ENCODE measurements at places on chromosomes 2 and 18.

DNA sequence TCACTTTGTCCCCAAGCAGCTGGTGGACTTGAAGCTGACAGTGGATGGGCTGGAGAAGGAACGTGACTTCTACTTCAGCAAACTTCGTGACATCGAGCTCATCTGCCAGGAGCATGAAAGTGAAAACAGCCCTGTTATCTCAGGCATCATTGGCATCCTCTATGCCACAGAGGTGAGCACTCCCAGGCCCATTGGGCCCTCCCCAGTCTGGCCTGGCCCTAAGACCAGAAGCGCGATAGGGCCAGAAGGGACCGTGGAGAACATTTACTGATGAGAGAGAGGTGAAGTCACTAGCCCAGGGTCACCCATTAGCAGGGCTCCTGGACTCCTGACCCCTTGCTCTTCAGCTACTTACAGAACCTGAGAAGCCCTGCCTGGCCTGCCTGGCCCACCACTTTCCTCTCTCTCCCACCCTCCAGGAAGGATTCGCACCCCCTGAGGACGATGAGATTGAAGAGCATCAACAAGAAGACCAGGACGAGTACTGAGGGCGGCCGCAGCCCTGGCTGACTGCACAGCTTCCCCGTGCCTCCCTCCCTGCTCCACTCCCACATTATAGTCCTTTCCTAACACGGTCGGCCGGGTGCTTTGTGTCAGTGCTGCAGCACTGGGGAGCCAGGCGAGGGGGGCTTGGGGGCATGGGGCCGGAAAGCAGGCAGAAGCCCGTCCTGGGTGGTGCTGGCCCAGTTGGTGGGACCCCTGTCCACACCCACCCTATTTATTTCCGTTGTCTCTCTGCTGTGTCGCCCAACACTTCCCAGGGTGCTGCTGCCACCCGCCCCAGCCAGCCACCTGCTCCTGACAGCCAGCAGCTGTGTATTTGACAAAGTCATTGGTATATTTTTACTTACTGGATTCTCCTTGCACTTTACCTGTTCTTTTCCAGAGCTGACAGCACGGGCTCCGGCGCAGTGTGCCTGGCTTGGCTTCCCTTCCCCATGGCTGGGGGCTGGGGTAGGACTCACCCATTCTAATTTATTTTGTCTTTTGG, 6.6 kb upstream of the TMEM214 start:
- DNase-seq: no peak

DNA sequence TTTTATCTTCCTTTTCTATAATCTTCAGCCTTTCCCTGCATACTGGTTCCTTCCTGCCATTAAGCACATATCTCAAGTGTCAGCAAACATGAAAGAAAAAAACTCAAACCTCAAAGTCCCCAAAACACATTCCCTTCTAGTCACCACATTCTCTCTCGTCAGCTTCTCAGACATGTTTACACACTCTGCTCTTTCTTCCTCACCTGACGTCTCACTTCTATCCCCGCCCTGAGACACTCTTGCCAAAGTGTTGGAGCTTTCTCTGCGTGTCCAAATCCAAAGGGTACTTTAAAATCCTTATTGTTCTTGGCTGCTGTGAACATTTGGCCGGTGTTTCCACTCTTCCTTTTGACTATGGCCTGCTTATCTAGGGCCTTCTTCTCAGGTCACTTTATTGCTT, 47.9 kb downstream of the SOX11 start:
- DNase-seq: no peak

DNA sequence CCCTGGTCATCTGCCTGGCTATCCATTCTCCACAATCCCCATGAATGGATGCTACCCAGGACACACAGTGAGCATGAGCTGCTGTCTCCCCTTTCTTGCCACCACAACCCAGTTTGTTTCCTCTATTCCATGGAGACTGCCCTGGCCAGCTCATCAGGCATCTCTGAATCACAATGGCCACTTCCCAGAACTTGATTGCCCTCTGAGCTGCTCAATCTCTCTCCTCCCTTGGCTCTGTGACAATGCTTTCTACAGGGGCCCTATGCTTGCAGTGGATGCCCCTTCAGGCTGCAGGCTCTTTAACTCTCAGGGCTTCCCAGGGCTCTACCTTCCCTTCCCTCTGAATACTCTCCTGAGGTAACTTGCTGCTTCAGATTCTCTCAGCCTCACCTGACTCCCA, 14.4 kb upstream of the SLC4A5 start:
- DNase-seq: no peak

DNA sequence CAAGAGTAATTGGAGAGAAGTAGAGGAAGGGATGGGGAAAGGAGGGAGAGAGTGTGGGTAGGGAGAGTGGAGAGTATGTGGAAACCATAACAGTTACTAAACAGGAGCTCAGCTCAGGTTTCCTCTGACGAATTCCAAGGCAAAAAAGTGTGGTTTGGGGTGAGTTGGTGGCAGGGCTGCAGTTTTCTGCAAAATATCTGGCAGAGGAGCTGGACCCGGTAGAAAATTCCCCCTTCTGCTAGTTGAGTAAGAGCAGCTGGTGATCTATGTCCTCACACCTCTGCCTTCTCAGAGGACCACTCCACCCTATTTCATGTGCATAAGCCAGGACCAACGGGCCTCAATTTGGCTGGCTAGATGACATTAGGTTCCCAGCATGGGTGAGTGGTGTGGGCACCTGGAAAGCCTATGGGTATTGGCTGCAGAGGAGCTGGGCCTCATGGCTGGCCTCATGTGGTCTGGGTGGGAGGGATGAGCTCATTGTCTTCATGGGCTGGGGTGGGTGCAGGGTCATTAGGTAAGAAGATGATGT, 13.2 kb downstream of the NRP2 start:
- DNase-seq: no peak

DNA sequence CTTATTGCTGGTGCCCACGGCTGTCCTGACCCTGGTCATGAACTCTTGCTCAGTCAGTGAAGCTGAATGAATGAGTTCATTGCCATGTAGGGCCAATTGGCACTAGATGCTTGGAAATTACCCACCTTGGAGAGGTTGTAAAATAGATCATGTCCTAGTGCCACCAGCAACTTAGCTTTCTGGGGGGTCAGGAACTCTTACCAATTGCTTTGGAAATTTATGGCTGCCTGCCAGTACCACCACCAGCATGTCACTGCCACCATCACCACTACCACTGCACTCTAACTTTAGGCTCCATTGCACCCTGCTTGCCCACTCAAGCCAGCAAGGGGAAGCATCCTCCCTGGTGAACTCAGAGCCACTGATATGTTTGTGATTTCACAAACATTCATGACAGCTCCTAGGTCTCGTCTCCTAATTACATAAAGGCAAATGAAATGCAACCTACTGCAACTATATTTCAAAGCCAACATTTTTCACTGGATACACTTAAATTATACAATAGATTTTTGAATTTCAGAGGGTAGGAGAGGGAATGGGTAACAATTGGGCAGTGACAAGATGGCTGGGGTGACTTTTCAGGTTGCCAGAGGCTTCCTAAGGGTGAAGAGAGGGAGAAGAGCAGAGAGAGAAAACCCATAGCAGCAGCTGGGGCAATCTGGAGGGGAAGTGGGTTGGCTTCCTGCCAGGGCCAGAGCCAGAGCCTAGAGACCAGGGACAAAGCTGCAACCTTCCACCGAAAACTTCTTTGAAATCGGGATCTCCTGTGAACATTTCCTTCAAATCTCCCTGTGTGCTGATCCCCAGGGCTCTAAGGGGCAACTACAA, 3.5 kb upstream of the EMILIN1 start:
- peak; percentile 51 for DNase-seq

DNA sequence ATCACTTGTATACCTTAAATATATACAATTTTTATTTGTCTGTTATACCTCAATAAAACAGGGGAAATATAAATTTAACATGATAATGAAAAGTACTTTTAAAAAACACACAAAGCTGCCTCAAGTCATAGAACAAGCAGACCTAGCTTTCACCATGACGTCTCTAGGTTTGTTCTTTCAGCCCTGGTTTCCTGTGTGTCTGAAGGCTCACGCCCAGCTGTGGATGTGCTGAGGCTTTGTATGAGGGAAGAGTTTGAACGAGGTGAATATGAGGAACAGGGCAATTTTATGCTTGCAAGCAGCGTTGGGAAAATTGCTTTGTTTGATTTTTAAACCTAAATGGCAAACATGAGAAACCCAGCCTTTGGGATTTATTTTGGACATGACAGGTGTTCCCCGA, 15.3 kb downstream of the SH3RF3 start:
- peak; percentile 14 for DNase-seq

GRCh38 chr18:70709144-70709543, 420.3 kb downstream of the SOCS6 start:
- DNase-seq: no peak

- no peak for DNase-seq
Observed at GRCh38 chr2:175478096-175478768, 296.7 kb upstream of the ATP5MC3 start.

DNA sequence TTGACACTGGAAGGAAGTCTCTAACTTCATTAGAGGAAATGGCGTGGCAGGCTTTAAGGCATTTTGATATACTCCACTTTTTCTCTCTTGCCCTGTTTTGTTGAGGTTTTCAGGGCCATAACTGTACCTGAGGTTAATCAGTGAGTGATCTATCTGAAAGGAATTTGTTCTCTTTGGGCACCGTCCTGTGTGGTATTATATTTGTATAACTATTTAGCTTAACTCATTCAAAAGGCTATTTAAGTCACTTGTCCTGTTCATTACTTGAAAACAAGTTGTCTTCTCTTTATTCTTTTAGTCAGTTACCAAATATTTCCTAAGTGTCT, 180.4 kb downstream of the NEDD4L start:
- no peak for DNase-seq

DNA sequence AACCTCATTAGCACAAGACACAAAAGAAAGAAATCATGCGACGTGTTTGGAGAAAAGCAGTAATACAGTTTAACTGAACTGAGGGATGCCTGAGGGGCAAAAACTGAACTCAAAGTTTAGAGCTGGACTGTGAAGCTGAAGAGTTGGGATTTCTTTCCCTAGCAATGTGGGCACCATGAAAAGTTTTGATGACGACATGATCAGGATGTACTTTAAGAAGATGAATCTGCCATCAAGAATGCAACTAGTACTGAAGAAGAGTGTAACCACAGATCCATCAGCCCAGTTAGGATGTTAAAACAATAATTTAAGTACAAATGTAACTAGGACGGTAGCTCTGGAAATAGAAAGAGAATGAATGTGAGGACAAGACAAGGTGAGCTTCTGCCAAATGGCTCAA, 196.2 kb downstream of the VWC2L start:
- no peak for DNase-seq

GRCh38 chr2:63053081-63053888, 2.7 kb downstream of the OTX1 start:
- peak; percentile 7 for DNase-seq

DNA sequence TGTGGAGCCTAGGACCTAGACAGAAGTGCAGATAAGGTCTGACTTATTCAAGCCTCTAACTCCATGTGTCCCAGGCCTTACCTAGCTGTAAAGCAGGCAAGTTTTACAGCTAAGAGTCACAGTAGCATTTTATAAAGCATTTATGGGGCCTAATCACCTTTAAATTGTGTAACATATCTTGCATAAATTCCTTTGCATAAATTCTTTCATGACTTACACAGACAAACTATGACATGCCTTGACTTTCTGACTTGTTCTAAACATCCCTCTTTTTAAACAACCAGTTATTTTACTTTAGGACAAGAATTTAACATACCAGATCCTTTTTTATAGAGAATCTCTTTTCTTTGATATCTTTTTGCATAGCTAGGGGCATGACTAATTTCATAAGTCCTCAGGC, 1257.8 kb upstream of the NRXN1 start:
- DNase-seq: no peak

GRCh38 chr18:12278215-12278671, 24.1 kb downstream of the CIDEA start:
- DNase-seq: no peak

DNA sequence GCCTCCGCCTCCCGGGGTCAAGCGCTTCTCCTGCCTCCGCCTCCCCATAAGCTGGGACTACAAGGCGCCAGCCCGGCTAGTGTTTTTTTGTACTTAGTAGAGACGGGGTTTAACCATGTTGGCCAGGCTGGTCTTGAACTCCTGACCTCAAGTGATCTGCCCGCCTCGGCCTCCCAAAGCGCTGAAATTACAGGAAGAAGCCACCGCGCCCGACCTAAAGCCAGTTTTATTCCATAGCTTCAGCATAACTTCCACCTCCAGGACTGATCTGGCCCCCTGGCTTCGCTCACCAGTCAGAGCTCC, 783 bp upstream of the TXNL4A start:
- DNase-seq: peak; percentile 21

GRCh38 chr2:118988706-118989105, 46.7 kb downstream of the MARCO start:
- DNase-seq: no peak

- no peak for DNase-seq
Observed at GRCh38 chr2:207477896-207478295, 51.9 kb upstream of the CREB1 start.

DNA sequence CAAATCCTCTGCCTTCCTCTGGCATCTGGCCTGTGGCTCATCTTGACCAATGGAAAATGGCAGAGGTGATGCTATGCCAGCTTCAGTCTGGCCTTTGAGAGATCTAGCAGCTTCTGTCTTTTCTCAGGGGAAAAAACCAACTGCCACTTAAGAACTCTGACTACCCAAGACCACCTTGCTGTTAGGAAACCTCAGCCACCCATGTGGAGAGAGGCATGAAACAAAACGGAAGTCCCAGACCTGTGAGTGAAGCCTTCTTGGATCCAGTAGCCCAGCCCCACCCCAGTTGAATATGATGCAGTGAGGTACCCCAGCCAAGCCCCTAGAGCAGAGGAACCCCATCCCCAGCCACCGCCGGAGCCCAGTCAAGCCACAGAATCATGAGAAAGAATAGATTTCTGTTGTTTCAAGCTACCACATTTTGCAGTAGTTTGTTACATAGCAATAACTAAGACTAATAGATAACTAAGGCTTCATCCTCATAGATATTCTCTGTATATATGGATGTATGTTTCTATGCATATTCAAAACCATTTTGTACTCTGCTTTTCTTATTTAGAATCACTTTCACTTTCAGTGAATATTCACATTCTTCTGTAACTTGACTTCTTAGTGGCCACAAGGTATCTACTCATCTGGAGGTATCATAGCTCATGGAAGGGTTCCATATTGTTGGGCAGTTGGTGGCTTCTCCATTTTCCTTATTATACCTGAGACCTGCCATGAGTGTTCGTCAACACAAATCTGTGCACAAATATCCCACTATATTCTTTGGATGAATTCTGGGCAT, 142.1 kb downstream of the FBXO15 start:
- DNase-seq: no peak

DNA sequence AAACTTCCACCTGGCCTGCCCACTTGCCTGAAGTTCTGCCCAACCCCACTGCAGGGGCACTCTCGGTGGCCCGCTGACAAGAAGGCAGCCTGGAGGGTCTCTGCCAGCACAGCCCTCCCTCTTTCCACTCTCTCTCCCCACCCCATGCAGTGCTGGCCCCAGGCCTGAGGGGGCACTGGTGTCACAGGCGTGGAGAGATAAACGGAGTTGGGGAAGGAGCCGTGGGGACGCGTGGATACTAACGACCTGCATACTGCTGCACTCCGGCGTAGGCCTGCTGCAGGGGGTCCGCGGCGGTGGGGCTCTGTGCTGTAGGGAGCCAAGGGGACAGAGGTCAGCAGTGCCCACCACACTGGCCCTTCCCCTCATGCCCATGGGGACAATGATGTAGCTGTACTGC, 299.3 kb downstream of the CELF4 start:
- no peak for DNase-seq
